ENCODE measurements at places on chromosomes 5 and 9. TPM values are rescaled to one million over a fixed set of nuclear protein-coding genes. Genes with fewer than 3 reads are reported as not detected.

The COL15A1 gene
- 46.2 TPM for total RNA-seq

The AJM1 gene
- 19.4 TPM for total RNA-seq

The DDX46 gene
- total RNA-seq: 37.5 TPM

The CETN3 gene
- 15.3 TPM for total RNA-seq

DNA sequence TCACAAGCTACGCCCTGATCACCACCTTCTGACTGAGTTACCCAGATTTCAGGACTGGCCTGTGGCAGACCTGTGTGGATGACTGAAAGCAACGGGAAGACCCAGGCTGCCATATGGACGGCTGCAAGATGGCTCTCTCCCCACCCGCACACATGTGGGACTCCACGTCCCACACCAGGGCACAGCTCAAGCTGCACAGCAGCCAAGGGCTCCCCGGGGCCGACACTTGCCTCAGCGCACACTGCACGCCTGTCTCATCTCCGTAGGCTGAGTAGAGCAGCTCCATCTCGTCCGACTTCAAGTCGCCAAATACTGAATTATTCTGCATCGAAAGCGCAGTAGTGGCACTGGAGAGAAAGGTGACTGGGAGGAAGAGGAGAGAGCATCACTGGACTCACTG is 14.5 kb downstream of the BRD9 start:
- DNase-seq: no peak

The CARD9 gene
- total RNA-seq: 8.2 TPM

The SERINC5 gene
- total RNA-seq: 87.2 TPM

DNA sequence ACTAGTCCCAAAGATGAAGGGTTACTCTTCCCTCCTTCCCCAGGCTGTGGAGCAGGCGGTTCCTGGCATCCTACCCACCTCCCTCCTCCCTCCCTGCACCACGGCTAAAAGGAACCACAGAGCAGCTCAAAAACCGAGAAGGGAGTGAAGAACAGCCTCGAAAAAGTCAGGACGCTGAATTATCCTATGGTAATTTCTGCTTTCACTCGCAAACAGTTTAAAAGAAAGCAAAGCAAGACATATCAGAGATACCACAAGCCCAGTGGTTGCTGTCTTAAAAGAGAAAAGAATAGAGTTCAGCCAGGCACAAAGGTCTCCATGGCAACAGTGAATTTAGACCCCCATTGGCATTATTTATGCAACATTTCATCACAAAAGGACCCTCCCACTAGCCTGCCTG is 315.4 kb downstream of the CTNND2 start:
- DNase-seq: no peak

DNA sequence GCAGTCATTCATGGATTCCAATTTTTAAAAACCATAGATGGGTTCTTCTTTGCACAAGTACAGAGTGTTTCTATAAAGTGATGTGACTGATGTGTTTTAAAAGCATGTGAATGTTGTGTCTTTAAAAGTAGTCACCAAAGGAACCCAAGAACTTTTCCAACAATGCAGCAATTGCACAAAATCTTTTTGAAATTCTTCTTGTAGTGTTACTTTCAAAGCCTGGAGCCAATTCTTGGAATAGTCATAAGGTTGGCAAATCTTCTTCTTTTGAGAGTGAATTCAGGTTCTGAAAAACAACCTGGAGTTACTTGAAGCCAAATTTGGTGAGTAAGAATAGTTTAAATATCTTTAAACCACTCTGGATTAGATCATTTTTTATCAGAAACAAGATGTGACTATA is 10.5 kb downstream of the GRAMD2B start:
- DNase-seq: no peak

GRCh38 chr5:146630472-146630871 is 114.5 kb upstream of the GPR151 start:
- no peak for DNase-seq

DNA sequence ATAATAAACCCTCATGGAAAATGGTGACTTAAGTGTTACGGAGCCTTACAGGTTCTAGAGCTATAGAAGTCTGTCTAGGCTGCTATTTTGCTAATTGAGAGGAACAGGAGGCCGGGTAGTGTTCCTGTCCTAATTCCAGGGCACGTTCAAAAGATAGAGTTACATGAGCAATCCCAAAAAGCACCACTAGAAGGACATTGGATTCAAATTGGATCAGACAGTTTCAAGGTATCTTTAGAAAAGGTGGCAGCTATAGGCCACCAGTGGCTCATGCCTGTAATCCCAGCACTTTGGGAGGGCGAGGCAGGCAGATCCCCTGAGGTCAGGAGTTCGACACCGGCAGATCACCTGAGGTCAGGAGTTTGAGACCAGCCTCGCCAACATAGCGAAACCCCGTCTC is 458.8 kb downstream of the TMEM232 start:
- no peak for DNase-seq

DNA sequence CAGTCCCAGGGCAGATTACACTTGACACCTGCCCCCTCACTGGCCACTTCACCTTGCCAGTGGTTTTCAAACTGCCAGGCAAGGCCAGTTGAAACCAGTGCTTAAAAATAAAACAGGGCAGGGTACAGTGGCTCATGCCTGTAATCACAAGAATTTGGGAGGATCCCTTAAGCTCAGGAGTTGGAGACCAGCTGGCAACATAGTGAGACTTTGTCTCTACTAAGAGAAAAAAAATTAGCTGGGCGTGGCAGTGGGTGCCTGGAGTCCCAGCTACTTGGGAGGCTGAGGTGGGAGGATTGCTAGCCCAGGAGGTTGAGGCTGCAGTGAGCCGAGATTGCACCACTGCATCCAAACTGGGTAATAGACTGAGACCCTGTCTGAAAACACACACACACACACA is 58.1 kb downstream of the ROPN1L start:
- DNase-seq: no peak

DNA sequence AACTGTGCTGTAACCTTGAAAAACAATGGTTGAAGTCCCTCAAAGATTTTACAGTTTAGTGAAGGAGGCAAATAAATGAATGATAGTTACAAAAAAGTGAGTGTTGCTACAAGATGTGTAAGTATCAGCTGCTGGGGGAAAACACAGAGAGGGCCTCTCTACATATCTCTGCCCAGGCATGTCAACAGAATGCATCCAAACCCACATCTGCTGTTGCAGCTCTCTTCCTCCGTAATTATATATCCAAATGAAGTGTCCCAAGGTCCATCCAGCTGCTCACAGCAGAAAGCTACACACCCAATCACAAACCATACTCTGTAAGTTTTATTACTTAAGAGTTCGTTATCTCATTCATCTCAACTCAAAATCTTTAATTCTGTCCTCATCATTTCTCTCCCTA is 584.6 kb downstream of the ANXA1 start:
- no peak for DNase-seq

DNA sequence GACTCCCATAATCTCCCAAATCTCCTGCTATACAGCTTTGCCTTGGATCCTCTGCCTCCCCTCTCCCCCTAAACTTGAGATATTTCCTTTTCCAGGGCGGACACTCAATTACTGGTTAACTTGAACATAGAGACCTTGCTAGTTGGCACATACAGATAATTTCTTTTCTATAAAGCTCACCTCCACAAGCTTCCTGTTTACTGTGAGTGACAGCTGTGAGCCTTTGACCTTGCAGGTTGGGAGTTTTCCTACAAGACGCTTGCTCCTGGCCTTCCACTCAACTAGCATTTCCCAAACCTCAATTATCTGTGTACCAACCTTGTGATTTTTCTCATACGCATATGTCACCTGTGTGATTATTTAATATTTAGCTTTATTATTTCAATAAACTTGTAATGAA is 114.5 kb downstream of the GNA14 start:
- DNase-seq: no peak

DNA sequence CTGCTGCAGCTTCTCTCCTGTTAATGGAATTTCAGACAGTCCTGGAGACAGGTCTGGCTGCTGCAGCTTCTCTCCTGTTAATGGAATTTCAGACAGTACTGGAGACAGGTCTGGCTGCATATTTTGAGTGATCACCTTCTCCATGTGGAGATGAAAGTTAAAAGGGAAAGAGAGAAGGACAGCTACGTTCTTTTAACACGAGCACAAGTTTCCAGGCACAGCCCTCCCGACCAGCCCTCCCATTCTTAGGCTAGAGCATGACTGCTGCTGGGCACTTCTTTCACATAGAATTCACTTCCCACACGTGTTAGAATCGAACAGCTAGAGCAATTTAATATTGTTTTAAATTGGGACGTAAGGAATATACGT is 133.3 kb upstream of the DMRT1 start:
- no peak for DNase-seq

- no peak for DNase-seq
Measured at GRCh38 chr5:56688402-56688801, 126.9 kb upstream of the MAP3K1 start.

The PLEKHG4B gene
- total RNA-seq: 0.09 TPM

DNA sequence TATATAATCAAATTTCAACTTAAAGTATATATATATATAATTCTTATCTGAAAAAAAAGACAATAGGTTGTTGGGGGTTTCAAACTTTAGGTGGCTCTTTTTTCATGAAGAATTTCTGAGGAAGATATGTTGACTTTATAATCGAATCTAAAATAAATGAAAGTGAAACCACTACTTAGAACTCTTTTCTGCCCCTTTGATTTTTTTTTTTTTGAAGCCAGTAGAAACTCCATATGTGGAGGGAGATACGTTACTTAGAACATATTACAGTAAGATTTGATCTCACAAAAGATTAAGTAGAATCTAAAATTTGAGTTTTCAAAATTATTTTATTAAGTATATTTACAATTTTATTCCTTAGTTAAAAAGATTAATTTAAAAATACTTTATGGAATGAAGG is 96.9 kb downstream of the ATG10 start:
- no peak for DNase-seq

- no peak for DNase-seq
Measured at GRCh38 chr5:34737731-34738130, 81.6 kb downstream of the RAI14 start.

The NSD1 gene
- 82.1 TPM for total RNA-seq

DNA sequence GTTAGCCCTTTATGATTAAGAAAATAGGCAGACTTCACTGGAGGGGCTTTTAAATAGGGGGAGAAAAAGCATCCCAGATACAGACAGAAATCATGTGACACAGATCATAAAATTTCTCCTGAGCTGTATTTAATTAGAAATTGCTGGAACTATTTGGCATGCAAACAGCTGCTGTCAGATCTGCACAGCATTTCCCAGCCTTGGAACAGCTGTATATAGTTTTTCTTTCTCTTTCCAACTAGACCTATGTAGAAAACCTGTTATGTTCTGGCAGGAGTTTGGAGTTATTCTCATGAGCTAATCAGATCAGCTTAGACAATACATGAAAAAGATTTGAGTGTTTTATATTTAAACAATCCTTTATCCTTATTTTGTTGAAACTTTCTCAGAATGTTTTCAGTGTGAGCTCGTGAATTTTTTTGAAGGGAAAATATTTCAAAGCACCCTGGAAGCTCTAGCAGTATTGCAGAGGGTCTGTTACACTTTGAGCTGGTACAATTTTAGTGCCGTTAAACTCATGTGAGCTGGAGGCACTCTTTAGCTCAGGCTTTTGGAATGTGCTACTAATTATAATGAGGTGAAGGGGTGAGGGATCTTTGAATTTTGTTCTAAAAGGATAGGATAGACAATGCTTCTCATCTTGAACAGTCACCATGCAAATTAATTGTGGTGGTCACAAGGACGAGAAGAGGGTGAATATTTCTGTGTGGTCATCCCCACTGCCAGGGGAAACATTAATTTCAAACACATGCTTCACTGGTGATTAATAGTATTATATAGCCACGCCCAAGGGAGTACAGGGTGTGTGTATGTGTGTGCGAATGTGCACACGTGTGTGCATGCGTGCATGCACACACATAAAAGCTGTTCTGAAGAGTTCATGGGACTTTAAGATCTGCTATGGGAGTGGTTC is 239.4 kb upstream of the FBXL7 start:
- DNase-seq: no peak

The TPPP gene
- 9.9 TPM for total RNA-seq

The ANKDD1B gene
- total RNA-seq: 0.43 TPM

The WHRN gene
- total RNA-seq: 9.2 TPM

The GMCL2 gene
- total RNA-seq: not detected

The IFNA21 gene
- total RNA-seq: not detected

DNA sequence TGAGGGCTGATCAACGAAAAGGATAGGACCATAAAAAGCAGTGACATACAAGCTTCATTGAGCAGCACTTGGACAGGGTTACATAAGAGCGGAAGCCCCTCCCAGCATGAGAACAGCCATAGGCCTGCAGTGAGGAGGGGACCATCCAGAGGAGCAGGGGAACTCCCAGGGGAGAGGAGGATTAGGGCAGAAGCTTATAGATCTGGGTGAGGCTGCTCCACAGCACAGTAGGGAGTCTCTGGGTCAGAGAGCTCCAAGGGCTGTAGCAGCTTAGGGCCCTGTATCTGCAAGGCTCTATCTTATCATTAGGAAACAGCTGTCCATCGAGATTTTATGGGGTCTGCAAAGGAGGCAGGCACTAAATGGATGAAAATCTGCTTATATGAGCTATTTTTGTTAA is 186.6 kb downstream of the DOCK8 start:
- DNase-seq: no peak

GRCh38 chr5:148957591-148958202 is 105.2 kb downstream of the SH3TC2 start:
- DNase-seq: no peak

The STOML2 gene
- 94.9 TPM for total RNA-seq

The GLRA1 gene
- total RNA-seq: not detected

The PCDHA9 gene
- 0.29 TPM for total RNA-seq

GRCh38 chr5:150398722-150399523 is 13.8 kb downstream of the CD74 start:
- DNase-seq: no peak

DNA sequence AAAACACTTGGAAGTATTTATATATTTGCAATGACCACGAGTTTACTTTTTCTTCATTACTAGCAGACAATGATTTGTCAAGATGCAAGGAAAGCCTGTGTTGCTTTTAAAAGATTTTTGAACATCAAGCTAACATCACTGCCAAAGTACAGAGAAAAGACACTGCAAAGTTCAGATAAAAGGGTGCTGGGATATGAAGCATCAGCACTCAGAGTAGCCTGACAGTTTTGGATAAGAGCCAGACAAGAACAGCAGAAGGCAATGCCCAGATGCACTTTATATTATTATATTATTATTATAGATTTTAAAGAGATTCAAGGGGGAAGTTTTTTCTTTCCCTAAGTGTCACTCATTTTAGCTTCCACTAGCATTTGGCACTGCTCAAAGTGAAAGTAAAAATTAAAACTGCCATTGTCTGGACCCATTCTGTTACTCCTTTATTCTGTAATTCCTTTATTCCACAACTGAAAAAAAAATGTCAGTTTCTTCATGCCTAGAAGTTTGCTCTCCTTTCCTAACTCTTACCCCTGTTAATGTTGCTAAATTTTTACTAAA is 240.6 kb downstream of the EFNA5 start:
- DNase-seq: no peak

The PCDHB6 gene
- total RNA-seq: 0.60 TPM

Measured in mucosa of gallbladder (tissue), 1 donor.